ENCODE measurements at places on chromosomes 4 and X.

DNA sequence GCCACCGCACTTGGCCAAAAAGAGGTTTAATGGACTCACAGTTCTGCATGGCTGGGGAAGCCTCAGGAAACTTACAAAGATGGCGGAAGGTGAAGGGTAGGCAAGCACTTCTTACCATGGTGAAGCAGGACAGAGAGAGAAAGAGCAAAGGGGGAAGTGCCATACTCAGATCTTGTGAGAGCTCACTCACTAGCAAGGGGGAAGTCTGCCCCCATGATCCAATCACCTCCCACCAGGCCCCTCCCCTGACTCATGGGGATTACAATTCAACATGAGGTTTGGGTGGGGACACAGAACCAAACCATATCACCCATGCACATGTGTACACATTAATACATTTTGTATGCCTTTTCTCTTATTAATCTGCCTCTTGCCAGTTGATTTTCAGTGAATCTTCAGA lies 77.2 kb upstream of the HSD17B10 start:
- DNase-seq, result no peak

GRCh38 chrX:150536455-150537116 lies 31.8 kb upstream of the MTM1 start:
- no peak for DNase-seq

GRCh38 chrX:635428-636090 lies 5.0 kb downstream of the SHOX start:
- no peak for DNase-seq

DNA sequence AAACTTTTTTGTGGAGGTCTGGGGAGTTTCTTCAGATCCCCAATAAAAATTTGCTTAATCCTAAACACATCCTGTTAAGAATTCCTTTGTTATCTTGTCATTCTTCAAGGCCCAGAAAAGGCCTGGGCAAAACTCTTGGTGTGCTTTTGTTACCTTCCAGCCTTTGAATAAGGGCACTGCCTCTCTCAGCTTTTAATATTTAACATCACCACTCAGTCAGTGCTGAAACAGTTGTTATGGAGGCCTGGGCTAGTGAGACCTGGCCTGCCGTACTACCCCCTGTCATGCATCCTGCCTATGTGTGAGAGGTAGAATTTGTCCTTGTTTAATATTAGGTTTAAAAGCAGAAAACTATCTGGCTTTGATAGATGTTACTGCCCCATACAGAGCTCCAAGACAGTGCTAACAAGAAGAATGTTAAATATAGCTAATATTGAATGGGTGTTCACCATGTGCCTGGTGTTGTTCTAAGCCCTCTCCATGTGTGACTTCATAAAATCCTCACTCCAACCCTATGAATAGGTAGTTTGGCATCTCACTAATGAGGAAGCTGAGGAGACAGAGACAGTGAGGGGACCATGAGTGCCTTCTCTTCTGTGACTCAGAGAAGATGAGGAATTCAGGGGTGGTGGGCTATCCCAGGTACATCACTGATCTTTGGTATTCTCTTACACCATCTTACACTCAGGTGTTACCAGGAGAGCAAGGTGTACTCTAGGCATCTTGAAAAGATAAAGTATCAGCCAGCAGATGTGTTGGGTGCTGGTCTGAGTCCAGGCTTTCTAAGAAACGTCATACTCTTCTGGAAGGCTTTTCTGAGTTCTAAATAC lies 6.2 kb downstream of the PPP1R2C start:
- no peak for DNase-seq

DNA sequence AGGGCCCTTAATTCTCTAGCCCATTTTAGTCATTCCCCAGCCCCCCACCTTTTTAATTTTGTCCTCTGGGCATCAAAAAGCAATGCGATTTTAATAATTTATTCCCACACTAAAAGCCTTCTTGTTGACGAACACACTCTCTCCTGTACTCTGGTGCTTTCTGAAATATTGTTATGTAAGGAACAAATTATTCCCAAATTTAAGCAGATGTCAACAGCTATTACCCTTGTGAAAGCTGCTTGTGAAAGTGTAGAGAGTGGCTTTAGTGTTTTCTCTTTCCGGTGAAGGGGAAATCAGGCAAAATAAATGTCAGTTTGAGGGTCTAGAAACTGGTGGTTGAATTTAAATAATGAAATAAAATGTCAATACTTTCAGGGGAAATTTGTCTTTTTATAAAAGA lies 221.2 kb upstream of the CNKSR2 start:
- no peak for DNase-seq

Data from bone marrow (tissue), 2 donors.